Endothelial cell of umbilical vein (primary cell): ENCODE measurements at places on chromosomes 6 and 20. TPM values are rescaled to one million over a fixed set of nuclear protein-coding genes. Genes with fewer than 3 reads are reported as not detected.
A peak's percentile ranks its signal among the peaks of the same experiment; 100 is the strongest.

GRCh38 chr6:129195643-129196042, 312.7 kb downstream of the LAMA2 start:
- H3K27me3 ChIP-seq = peaks cover 7% of the 10 kb centered on the region
- no peak for DNase-seq
- H3K4me1 ChIP-seq = no peaks in the 10 kb centered on the region
- H3K36me3 ChIP-seq = no peaks in the 10 kb centered on the region
- H3K4me3 ChIP-seq = no peak overlapping the region

GRCh38 chr6:150189122-150189521, 46.3 kb downstream of the PPP1R14C start:
- no peaks in the 10 kb centered on the region for H3K36me3 ChIP-seq
- H3K27me3 ChIP-seq = peaks cover 3% of the 10 kb centered on the region
- no peak overlapping the region for H3K27ac ChIP-seq
- H3K4me3 ChIP-seq = no peak overlapping the region
- H3K4me1 ChIP-seq = no peaks in the 10 kb centered on the region

PLAGL1 gene
- polyA plus RNA-seq = 20.9 and 23.1 TPM in 2 replicates

GRCh38 chr20:32152421-32153155, 43.1 kb downstream of the TM9SF4 start:
- peak overlapping the region; percentile 40 for H3K27ac ChIP-seq
- H3K4me1 ChIP-seq = peaks cover 25% of the 10 kb centered on the region
- peak; percentile 52 for DNase-seq
- H3K4me3 ChIP-seq = no peak overlapping the region

PNPLA1 gene
- 0.05 TPM in 1 of 2 replicates, not detected in the other for polyA plus RNA-seq

IFNGR1 gene
- polyA plus RNA-seq = 14.3 and 19.1 TPM in 2 replicates

GRCh38 chr6:130377915-130378314, 12.1 kb downstream of the TMEM200A start:
- no peak overlapping the region for H3K4me3 ChIP-seq
- H3K4me1 ChIP-seq = no peaks in the 10 kb centered on the region
- H3K36me3 ChIP-seq = no peaks in the 10 kb centered on the region
- DNase-seq = no peak
- no peak overlapping the region for H3K27ac ChIP-seq
- no peaks in the 10 kb centered on the region for H3K27me3 ChIP-seq

PI16 gene
- 0.14 and 0.41 TPM in 2 replicates for polyA plus RNA-seq

DNA sequence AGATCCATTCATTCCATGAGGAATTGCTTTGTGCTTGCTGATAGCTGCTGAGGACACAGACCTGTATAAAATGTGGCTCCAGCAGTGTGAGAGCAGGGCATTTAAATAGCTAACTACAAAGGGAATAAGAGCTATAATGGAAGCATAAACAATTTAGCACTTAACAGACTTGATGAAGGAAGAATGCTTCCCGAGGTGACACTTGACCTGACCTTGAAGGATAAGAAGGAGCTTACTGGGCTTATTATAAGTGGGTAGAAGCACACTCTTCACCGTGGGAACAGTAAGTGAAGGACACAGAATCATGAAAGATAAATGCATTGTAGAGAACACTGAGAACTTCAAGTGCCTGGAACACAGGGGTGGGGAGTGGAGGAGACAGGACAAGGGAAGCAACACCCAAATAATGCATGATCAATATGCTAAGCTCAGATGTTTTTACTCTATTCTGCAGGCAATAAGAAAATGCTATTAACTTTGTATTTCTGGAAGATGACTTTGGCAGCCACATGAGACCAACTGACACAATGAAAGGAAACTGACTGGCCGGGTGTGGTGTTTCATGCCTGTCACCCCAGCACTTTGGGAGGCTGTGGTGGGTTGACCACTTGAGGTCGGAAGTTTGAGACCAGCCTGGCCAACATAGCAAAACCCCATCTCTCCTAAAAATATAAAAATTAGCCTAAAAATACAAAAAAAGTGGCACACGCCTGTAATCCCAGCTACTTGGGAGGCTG, 84.2 kb downstream of the EPB41L2 start:
- H3K4me1 ChIP-seq = peaks cover 6% of the 10 kb centered on the region
- no peaks in the 10 kb centered on the region for H3K27me3 ChIP-seq
- DNase-seq = no peak
- H3K27ac ChIP-seq = no peak overlapping the region
- H3K36me3 ChIP-seq = no peaks in the 10 kb centered on the region
- no peak overlapping the region for H3K4me3 ChIP-seq

GRCh38 chr6:111805511-111806164, 67.6 kb downstream of the FYN start:
- H3K36me3 ChIP-seq = no peaks in the 10 kb centered on the region
- no peaks in the 10 kb centered on the region for H3K27me3 ChIP-seq
- peak overlapping the region; percentile 13 for H3K27ac ChIP-seq
- H3K4me3 ChIP-seq = no peak overlapping the region
- DNase-seq = peak; percentile 51

TREM1 gene
- not detected in 2 replicates for polyA plus RNA-seq

UST gene
- 0.22 and 0.26 TPM in 2 replicates for polyA plus RNA-seq

GPSM3 gene
- polyA plus RNA-seq = 19.5 and 24.9 TPM in 2 replicates

HLA-DOB gene
- polyA plus RNA-seq = 0.10 and 0.54 TPM in 2 replicates

GRCh38 chr6:138785079-138785478, 10.8 kb upstream of the ECT2L start:
- H3K4me1 ChIP-seq = peaks cover 6% of the 10 kb centered on the region
- DNase-seq = no peak
- no peaks in the 10 kb centered on the region for H3K27me3 ChIP-seq

DNA sequence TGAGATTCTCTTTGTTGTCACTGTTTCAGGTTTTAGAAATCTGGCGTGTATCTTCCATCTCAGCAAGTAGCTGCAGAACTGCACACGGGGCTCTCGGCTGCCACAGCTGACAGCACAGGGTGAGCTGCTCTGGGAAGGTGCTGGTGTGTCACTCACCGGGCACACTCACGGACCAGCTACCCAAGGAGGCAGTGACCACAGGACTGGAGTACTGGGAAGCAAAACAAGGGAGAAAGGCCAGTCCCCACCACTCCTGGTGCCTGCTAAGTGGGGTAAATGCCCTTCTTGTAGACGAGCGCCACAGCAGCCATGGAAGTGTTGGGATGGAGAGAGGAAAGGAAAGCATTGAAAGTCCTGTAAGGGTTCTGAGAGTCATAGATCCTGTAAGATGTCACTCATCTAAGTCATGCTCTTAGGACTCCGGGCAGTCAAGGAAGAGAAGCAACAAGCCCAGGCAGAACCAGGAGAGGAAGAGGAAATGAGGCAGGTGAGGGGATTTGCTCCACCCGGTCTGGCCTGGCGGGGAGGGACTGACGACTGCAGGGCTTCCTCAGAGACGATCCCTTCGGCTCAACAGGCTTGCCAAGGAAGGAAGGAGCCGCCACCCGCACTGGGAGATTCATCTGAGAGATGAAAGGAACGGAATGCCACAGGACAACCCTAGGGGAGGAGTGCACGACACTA, 48.1 kb downstream of the PRDM1 start:
- H3K27ac ChIP-seq = no peak overlapping the region
- no peak overlapping the region for H3K4me3 ChIP-seq
- DNase-seq = no peak
- H3K4me1 ChIP-seq = no peaks in the 10 kb centered on the region
- H3K36me3 ChIP-seq = no peaks in the 10 kb centered on the region

DNA sequence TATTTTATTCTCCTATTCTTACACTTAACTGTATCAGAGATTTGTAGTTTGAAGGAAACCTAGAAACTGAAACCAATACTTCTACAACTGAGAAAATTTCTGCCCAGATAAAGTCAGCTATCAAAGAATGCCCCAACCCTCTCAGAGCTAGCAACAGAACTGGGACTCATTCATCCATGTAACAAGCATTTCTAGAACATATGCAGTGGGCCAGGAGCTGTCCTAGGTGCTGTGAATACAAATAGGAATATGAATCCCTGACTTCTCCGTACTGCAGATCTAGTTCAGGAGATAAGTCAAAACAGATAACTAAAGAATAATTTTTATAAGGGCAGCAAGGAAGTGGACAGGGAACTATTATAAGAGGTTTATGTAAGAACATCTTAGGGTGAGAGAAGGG, 654.1 kb upstream of the NOX3 start:
- H3K27me3 ChIP-seq = no peaks in the 10 kb centered on the region
- H3K4me3 ChIP-seq = no peak overlapping the region
- peak; percentile 9 for DNase-seq
- no peaks in the 10 kb centered on the region for H3K4me1 ChIP-seq
- H3K36me3 ChIP-seq = no peaks in the 10 kb centered on the region

DNA sequence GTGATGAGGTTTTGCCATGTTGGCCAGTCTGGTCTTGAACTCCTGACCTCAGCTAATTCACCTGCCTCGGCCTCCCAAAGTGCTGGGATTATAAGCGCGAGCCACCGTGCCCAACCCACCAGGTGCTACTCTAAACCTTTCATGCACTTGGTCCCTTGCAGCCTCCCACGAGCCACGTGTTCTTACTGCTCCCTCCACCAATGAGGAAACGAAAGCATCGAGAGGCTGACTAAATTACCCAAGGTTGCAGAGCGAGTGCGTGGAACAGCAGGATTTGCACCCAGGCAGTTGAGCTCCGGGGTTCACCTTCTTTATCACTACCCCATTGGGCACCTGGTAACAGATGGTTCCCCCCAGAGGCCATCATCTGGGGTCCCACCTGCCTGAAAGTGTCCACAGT, 208.3 kb downstream of the LY86 start:
- DNase-seq = no peak
- no peaks in the 10 kb centered on the region for H3K36me3 ChIP-seq
- no peaks in the 10 kb centered on the region for H3K4me1 ChIP-seq
- H3K27me3 ChIP-seq = peaks cover 6% of the 10 kb centered on the region

- no peaks in the 10 kb centered on the region for H3K27me3 ChIP-seq
- H3K4me3 ChIP-seq = peak overlapping the region; percentile 17
- DNase-seq = no peak
- no peaks in the 10 kb centered on the region for H3K36me3 ChIP-seq
- peak overlapping the region; percentile 81 for H3K27ac ChIP-seq
These were observed 496.8 kb upstream of the JAG1 start for GRCh38 chr20:11170565-11170964.

ANKEF1 gene
- polyA plus RNA-seq = 0.58 and 0.65 TPM in 2 replicates

POM121L2 gene
- not detected in 2 replicates for polyA plus RNA-seq

AIF1 gene
- not detected in 2 replicates for polyA plus RNA-seq

DNA sequence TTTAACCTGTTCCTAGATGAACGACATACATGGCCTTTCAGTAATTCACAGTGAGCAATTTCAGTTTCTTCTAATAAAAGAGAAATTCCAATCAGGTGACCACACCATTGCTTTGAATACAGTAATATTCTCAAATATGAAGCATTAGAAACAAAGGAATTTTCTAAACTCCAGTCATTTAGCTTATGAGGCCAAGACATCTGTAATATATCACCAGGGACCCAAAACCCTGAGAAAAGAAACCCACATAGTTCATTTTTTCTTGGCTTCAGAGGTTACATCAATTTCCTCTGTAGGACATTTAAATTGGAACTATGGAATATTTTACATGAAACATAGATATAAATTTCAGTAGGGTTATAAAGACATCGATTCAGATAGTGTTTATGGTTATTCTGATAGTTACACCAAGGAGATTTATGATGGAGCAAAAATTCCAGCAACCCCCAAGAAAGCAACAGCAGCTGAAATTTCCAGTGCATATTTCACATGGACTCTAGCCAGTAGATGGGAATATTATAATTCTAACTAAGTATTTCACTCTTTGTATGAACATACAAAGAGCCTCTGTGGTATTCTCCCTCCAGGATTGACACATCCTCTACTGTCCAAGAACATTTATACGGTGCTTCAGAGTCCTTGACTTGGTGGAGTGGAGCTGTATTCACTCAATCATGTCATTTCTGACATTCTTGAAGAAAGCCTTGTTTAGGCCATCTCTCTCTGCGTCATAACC, 82.9 kb downstream of the ADGRG6 start:
- H3K4me1 ChIP-seq = peaks cover 7% of the 10 kb centered on the region
- peaks cover 16% of the 10 kb centered on the region for H3K36me3 ChIP-seq
- H3K4me3 ChIP-seq = no peak overlapping the region
- no peak overlapping the region for H3K27ac ChIP-seq

MCHR2 gene
- polyA plus RNA-seq = not detected in 2 replicates

BYSL gene
- polyA plus RNA-seq = 32.9 and 33.1 TPM in 2 replicates

CFAP61 gene
- not detected in 2 replicates for polyA plus RNA-seq

APOM gene
- 2.5 and 2.6 TPM in 2 replicates for polyA plus RNA-seq

DNA sequence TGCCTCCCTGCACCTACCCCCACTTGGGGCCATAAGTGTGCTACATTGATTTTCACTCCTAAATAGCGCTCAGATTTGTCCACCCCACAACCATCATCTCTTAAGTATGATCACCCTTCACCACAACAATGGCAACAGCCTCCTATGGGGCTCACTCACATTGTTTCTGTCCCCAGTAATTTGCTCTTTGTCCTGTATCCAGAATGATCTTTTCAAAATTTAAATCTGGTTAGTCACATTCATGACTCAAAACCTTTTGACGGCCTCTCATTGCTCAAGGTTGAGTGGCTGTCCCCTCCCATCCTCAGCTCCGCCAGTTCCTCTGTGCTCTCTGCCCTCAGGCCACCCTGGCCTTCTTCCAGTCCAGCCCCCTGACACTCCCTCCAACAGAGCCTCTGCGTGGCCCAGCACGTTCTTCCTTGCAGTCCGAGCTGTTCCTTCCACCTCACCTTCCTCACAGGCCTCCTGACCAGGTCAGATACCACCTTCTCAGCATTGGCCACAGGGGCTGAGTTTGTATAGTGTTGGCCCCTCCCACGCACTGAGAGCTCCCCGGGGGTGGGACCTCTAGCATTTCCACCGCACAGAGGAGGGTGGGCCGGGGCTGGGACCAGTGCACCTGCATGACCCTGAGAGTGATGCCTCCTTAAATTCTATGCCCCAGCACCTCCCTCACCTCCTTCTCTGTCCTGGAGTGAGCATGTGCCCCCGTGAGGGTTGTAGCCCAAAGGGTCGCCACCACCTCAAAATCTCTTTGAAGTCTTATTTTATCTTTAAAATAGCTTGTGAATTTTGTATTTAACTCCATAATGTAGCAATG, 2.4 kb upstream of the PPP1R3G start:
- no peaks in the 10 kb centered on the region for H3K36me3 ChIP-seq
- peaks cover 12% of the 10 kb centered on the region for H3K4me1 ChIP-seq
- H3K4me3 ChIP-seq = no peak overlapping the region
- H3K27me3 ChIP-seq = peaks cover 6% of the 10 kb centered on the region
- DNase-seq = no peak
- H3K27ac ChIP-seq = no peak overlapping the region

OPRM1 gene
- polyA plus RNA-seq = not detected in 2 replicates

- peaks cover 8% of the 10 kb centered on the region for H3K36me3 ChIP-seq
- H3K27ac ChIP-seq = no peak overlapping the region
- no peaks in the 10 kb centered on the region for H3K27me3 ChIP-seq
- DNase-seq = no peak
- peaks cover 3% of the 10 kb centered on the region for H3K4me1 ChIP-seq
These were observed 19.6 kb downstream of the SERPINB6 start for GRCh38 chr6:2951728-2952127.
